ENCODE measurements at places on chromosomes 13 and 19.
A peak's percentile ranks its signal among the peaks of the same experiment; 100 is the strongest.

- DNase-seq = no peak
Measured at GRCh38 chr13:72201726-72202125, 334.7 kb upstream of the DACH1 start.

- no peak for DNase-seq
Measured at GRCh38 chr19:43560687-43561086, 14.6 kb downstream of the XRCC1 start.

DNA sequence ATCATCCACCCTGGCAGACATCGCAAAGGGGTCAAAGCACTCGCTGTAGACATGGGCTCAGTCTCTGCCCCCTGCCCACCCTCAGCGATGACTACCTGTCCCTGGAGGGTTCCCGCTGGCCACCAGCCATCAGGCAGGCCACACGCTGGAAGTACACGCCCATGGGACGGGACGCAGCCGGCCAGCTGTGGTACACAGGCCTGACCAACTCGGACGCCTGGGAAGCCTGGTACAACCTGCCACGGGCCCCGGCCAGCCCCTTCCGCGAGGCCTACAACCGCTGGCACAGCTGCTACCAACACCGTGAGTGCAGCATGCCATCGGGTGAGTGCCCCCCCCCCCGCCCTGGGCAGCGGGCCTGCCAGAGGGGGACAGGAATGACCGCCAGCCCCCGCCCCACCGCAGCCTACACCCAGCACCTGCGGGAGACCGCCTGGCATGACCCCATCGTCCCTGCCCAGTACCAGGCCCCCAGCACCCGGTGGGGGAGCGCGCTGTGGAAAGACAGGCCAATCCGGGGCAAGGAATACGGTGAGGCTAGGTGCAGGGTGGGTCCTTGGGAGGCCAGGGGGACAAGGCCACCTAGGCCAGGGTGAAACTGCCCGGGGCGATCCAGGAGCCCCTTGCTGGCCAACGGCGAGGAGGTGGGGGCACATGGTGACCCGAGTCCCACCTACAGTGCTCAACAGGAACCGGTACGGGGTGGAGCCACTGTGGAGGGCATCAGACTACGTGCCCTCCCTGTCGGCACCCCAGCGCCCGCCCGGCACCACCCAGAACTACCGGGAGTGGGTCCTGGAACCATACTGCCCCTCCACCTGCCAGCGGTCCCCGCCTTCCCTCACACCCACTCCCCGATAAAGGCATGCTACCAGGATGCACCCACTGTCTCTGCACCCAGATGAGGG, 4.4 kb downstream of the TEKTIP1 start:
- no peak for DNase-seq

DNA sequence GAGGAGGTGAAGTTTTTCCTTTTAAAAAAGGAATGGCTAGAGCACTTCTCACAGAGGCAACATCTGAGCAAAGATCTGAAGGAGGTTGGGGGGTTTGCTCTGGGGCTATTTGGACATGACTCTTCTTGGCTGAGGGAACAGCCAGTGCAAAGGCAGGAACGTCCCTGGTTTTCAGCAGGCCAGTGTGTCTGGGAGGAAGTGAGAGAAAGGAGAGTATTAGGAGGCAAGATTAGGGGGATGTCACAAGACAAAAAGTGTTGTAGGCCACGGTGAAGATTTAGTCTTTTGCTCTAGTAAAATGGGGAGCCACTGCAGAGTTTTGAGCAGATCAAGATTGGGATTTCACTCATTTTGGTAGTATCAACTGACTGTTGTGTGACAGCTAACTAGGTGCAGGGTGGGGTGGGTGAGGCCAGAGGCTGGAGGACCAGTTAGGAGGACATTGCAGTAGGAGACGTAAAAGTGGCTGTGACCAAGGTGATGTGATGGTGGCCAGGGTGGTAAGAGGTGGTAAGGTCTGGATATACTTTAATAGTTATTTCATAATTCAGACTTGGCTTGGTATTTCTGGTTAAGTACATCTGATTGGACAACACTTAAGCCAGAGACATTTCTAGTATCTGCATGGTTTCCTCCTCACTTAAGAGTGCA, 40.6 kb downstream of the WDFY2 start:
- no peak for DNase-seq

DNA sequence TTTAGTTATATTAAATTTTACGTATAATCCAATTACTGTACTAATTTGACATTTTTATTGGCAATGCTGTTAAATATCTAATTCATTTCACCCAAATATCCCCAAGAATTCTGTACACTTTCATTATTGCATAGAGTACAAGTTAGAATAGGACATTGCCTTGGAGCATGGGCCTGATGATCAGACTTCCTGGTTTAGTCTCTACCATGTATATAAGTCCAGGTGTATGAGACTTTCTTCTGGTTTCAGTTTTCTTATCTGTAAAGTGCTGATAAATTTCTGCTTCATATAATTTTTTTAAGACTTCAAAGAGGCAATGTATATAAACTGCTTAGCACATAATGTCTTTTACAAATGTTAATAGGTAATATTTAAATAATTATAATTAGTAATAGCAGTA, 179.4 kb downstream of the KLF12 start:
- no peak for DNase-seq

- DNase-seq = no peak
Measured at GRCh38 chr13:51976423-51976822, 34.8 kb downstream of the ATP7B start.

DNA sequence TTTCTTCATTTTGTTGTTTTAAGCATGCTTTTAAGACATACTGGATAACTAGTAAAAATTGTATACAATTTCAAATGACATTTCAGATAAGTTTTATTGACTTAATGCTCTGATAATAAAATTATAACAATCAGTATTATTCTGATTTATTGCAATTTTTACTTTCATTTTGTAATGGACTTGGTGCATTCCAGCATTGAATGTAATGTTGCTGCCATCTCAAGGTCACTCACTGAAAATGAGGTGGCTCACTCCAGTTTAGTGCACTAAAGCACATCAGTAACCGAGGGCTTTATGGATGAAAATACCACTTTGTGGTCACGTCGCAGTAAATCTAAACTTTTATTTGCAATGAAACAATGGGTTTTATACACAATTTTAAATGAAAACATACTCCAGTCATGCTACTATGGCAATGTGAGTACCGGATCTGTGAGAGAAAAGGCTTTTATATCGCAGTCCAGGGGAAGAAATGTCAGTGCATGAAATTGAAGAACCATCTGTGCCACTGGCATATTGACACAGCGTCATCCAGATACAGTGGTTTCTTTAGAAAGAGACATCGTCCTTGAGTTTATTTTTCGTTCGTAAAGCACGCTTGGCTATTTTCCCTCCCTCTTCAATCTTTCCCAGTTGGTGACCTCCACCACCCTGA, 20.7 kb upstream of the ZNF507 start:
- no peak for DNase-seq

DNA sequence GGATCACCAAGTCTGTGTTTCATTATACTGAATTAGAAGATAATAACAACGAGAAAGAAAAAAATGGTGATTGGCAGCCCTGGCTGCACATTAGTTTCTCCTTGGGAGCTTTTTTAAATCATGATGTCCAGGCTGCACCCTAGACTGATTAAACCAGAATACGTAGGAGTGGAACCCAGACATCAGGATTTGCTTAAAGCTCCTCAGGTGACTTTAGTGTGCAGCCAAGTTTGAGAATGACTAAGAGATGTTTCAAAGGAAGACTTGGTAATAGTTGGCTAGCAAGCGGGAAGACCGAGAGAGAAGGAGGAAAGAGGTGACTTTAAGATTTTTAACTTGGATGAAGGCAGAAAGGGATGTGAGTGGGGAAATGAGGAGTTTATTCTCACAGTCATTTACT, 71.4 kb upstream of the SERP2 start:
- no peak for DNase-seq

GRCh38 chr13:73222627-73223305, 164.0 kb downstream of the KLF5 start:
- no peak for DNase-seq

- DNase-seq = no peak
Measured at GRCh38 chr13:36067746-36068381, 63.3 kb downstream of the DCLK1 start.

DNA sequence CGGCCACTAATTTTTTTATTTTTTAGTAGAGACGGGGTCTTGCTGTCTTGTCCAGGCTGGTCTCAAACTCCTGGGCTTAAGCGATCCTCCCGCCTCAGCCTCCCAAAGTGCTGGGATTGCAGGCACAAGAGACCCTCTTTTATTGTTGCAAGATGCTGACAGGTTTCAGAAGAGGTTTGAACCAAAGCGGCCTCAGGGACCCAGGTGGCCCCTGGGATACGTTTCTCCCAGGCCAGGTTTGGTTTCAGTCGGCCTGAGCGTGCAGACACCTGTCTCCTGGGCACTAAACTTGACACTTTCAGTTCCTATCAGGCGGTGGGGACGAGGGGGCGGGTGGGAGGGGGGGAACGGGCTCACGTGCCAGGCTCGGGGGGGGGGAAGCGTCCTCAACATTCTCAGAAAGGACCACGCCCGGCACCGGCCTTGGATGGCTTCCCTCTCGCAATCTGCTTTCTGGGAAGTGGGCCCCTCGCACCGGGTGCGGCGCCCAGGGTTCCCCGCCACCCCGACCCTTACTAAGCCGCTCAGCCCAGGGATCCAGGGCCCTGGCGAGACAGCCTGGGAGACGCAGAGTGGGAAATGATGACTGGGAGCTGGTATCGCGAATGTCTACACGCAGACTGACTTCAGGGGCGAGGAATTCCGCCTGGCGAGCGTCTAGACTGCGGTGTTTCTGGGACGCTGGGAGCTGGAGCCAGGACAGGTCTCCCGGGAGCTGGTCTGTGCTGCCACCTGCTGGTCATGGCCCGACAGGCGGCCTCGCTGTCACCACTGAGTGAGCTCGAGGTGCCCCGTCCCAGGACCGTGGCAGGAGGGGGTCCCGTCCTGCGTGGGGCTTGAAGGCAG, 91.6 kb downstream of the GNG7 start:
- peak; percentile 83 for DNase-seq

GRCh38 chr13:39603424-39603947, 493 bp upstream of the LHFPL6 start:
- no peak for DNase-seq

DNA sequence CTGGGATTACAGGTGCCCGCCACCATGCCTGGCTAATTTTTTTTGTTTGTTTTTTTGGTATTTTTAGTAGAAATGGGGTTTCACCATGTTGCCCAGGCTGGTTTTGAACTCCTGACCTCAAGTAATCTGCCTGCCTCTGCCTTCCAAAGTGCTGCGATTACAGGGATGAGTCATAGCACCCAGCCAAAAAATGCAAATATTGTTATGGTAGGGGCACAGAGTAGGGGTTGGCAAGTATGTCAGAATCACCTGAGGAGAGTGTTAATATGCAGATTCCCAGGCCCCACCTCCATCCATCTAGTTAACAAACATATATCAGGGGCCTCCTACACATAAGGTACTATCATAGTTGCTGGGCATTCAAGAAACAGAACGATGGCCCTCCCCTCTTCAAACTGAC, 44.7 kb downstream of the VAV1 start:
- DNase-seq = no peak

DNA sequence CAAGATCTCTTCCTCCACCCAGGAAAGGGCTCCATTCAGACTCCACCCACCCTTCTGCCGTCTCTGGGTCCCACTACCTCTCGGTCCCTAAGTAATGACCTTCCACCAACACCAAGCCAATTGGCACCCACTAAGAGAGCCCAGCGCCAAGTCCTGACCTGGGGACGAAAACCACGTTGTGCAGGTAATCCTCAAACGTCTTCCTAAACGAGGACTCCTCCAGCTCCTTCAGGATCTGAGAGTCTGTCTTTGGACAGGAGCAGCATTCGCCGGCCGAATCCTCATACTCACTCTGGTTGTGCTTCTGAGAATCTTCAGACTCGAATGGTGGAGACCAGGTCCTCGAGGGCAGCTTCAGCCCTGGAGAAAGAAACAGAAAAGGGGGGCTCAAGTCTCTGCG, 83.1 kb downstream of the ZNF557 start:
- no peak for DNase-seq

- no peak for DNase-seq
Measured at GRCh38 chr19:35490364-35490763, at the start of gene KRTDAP. Gene KRTDAP (minus strand): TSS chr19:35490464. CDS start chr19:35490442, 22 bp downstream.

DNA sequence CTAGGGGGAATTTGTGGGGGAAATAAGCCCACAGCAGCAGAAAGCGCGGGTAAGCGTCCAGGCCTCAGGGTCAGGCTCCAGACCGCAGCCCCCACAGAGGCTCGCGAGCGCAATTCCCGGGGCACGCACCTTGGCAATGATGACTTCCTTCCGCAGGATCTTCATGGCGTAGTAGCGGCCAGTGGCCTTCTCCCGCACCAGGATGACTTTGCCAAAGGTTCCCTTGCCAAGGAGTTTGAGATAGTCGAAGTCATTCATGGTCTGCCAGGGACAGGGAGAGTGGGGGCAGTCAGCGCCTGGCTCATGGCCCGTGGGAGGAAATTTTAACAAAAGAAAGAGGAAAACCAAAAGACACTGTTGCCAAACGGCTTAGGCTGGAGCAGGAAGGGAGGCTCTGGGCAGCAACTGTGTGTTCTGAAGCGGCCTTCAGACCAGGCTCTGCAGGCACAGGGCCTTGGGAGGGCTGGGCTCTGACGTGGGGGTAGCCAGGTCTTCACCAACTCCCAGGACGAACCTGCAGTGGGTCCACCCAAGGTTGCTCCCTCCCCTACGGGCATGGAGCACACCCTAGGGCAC, 15.4 kb upstream of the CCNP start:
- DNase-seq = no peak

DNA sequence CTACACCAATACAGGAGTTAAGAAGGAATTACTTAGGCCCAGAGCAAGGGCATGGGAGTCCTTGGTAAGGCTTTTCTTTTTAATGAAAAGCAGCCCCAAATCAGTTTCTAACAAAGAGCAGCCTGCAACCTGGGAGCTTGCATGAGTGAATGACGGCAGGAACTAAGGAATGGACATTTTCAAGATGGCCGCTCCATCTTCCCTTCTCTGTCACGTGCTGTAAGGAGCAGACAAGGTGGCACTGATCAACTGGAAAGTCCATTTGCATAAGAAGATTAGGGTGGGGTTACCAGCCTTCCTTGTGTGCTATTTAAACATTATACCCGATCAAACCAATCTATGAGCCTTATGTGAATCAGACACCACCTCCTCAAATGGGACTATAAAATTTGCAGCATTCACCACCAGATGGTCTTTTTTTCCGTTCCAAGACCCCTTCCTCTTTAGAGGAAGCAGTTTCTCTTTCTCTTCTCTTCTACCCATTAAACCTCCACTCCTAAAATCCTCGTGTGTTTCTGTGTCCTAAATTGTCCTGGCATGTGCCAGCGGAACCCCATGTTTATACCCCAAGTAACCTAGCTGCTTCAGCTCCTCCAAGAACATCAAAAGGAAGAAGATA, 2.8 kb upstream of the SIGLECL1 start:
- DNase-seq = no peak

DNA sequence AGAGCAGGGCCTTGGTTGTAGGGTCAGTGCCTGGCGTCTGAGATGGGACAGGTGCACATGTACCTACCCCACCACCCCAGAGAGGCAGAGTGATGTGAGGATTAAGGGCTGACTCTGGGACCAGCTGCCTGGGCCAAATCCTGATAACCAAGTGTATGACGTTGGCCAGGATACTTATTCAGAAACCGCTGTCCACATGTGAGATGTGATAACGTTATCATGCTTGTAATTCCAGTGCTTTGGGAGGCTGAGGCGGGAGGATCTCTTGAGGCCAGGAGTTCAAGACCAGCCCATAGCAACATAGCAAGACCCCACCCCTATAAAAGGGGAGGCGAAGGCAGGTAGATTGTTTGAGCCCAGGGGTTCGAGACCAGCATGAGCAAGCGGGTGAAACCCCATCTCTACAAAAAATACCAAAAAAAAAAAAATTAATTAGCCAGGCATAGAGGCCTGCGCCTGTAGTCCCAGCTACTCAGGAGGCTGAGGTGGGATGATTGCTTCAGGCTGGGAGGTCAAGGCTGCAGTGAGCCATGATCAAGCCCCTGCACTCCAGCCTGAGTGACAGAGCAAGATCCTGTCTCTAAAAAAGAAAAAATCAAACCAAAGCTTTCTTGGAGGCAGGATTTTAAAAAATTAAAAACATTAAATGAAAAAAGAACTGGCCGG, 10.0 kb downstream of the ADGRE5 start:
- DNase-seq = no peak
